ENCODE measurements at places on chromosomes 3 and 15.

GRCh38 chr3:182201456-182202168, 489.9 kb downstream of the SOX2 start:
- DNase-seq, result no peak

DNA sequence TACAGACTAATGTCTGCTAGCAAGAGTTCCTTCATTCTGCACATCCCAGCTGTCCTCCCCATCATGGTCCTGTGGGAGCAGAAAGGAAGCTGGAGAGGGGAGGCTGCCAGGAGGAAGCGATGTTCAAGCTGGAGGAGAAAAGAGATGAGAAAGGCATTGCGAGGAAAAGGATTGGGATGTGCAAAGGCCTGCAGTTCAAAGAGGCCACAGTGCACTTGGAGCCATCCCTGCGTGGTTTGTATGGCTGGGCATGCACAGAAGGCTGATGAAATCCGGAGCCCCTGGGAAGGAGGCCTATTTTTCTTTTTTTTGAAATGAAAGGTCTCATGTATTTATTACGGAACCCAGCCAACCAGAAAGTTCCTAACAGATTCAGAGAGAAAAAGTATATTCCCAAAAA, 22.8 kb downstream of the AMOTL2 start:
- DNase-seq, result no peak

GRCh38 chr3:148319161-148319915, 378.4 kb upstream of the AGTR1 start:
- DNase-seq, result no peak

- DNase-seq, result no peak
Observed at GRCh38 chr3:13483988-13484695, 4.0 kb downstream of the HDAC11 start.

GRCh38 chr3:41405466-41405865, 206.2 kb downstream of the CTNNB1 start:
- DNase-seq, result no peak

GRCh38 chr3:99925584-99926230, 108.0 kb downstream of the CMSS1 start:
- DNase-seq, result no peak

DNA sequence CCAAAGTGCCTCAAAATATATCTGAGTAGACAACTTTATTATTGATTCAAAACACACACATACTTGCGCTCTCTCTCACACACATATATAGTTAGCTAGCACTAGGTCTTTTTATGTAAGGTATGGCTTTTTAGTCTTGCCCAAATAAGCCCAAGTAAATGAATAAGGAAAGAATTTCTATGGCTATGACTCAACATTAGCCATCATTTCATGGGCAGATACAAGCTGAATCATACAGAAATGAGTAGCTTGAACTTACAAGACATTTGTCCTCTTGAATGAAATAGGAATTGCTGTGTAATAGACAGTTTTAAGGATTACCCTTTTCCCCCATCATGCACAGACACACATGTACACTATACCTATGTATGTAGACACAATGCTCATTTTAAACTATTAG, 4.9 kb downstream of the CADPS start:
- DNase-seq, result no peak

DNA sequence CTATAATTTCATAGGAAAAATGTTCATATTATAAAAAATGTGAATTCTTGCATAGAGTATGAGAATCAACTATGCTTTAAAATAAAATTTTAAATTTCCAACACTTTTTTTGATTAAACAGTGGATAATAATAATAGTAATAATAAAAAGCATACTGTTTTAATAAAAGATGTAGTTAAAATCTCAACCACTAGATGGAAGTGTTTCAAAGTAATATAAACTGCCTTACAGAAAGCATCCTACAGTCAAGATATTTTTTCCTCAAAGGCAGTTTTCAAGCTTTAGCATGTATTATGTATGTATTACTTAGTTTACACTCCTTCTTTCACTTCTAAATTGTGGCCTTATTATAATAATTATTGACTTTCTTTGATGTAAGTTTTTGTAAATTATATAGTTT, 217.5 kb downstream of the CHL1 start:
- DNase-seq, result no peak

GRCh38 chr15:64847016-64847415, 5.3 kb downstream of the PLEKHO2 start:
- no peak for DNase-seq

- DNase-seq, result peak; percentile 0
Observed at GRCh38 chr3:32018757-32019564, 37.4 kb downstream of the ZNF860 start.

DNA sequence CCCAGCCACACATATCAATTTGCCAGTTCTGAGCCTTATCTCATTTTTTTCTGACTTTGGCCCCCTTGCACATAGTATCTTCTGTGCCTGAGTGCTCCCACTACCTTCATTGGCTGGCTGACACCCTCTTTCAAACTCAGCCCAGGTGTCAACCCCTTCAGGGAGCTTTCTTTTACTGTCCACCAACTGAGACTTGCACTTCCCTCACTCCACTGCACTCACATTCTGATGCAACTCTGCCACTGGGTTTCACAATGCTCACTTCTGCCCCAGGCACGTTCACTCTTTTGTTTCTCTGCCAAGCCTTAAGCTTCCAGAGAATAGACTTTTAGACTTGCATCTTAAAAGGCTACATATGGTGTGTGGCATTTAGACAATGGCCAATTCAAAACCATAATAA, 101.5 kb upstream of the CBLB start:
- no peak for DNase-seq

DNA sequence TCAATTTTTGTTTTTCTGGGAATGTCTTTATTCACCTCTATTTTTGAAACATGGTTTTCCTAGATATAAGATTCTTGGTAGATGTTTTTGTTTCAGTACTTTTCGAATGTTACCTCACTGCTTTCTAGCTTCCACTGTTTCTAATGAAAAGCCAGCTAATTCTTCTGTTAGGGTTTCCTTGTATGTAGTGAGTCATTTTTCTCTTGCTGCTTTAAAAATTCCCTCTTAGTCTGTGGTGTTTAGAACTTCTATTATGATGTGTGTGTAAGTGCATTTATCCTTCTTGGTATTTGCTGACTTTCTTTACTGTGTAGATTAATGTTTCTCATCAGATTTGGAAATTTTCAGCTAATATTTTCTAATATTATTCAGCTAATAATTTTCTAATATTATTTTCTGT, 151.1 kb upstream of the OSTN start:
- no peak for DNase-seq

- DNase-seq, result peak; percentile 83
Observed at GRCh38 chr15:48798319-48798718, 12.6 kb downstream of the CEP152 start.

Measured in NCI-H1930 (cell line).